Left renal pelvis (tissue), 4 donors: ENCODE measurements at places on chromosomes 11 and 22. TPM values are rescaled to one million over a fixed set of nuclear protein-coding genes. Genes with fewer than 3 reads are reported as not detected.

The MOGAT2 gene
- polyA plus RNA-seq, result 1.8 TPM

The MISFA gene
- 8.8 TPM for polyA plus RNA-seq

The TBX10 gene
- not detected for polyA plus RNA-seq

The AP1B1 gene
- 36.6 TPM for polyA plus RNA-seq

The CTTN gene
- polyA plus RNA-seq, result 139 TPM
